ENCODE measurements at places on chromosomes 12 and 14.

- no peak for DNase-seq
Measured at GRCh38 chr12:75750716-75751306, 239.4 kb upstream of the KRR1 start.

GRCh38 chr12:92859650-92860386 is 69.3 kb downstream of the EEA1 start:
- no peak for DNase-seq

- no peak for DNase-seq
Measured at GRCh38 chr12:50057896-50058670, 687 bp downstream of the ASIC1 start.

DNA sequence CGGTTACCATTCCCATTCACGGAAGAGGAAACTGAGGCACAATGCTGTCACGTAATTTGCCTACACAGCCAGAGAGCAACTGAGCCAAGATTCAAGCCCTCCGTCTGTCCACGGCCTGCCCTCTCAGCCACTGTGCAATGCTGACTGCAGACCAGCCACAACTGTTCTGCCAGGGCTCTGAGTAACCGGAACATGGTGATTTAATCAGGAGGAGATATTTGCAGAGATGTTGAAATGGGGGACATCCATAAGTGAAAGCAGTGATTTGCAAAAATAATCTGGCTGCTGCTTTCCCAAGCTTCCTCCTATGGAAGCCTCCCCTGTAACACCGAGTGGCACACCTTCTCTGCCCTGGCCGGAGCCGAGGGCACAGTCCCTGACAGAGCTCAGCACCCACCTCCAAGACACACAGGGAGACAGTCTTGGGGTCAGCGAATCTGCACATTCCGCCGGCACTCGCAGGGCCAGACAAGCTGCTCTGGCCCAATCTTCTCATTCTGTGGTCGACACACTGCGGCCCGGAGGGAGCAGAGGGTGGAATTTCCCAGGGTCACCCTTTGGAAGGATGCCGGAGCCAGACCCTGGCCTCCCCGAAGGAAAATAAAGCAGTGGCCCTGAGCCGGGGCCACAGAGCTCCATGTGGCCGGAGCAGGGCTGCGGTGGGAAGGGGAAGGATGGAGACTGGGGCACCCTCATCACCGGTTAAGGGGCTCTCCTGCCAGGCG is 158.2 kb upstream of the DIO3 start:
- no peak for DNase-seq

- DNase-seq = no peak
Measured at GRCh38 chr14:20356422-20356821, 13.0 kb downstream of the PARP2 start.

DNA sequence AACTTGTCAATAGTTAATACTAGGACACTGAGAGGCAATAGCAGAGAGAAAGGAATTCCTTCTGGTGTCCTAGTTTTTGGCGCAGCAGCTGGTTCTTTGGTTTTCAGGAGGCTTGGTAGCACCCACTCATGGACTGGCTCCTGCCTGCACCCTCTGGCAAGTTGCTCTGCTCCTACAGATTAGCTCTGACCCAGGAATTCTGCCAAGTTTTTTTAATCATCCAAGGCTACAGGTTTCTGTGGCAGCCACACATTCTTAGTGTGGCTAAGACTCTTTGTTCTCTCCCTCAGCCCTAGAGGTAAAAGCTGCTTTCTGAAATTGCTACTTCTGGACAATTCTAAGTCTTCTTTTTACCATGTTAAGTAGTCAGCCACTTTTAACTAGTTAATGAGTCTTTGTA is 72.0 kb upstream of the FKBP4 start:
- no peak for DNase-seq

- no peak for DNase-seq
Measured at GRCh38 chr12:57887631-57888408, 41.3 kb upstream of the CTDSP2 start.

DNA sequence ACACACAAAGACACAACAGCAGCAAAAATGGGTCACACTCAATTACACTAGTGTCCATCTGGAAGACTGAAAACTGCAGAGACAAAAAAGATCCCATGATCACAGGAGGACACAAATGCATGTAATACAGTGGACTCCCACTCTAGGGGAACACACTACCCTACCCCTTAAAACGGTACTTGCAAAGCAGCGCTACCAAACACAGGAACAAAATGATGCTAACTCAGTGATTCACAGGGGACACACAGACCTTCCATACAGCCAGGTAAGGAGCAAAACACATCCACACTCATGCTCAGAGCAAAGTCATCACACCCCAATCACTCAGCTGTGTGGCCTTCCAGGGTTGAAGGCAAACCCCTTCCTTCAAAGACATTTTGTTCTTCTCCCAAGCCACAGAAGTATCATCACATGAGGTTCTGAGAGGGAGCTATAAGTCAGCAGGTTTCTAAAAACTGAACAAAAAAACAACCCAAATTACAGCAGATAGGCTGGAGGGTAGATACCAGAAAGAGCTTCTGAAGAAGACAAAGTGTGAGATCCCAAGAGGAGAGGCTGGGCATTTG is 14.8 kb downstream of the SMUG1 start:
- DNase-seq = no peak

- no peak for DNase-seq
Measured at GRCh38 chr14:24277606-24278321, 6.4 kb upstream of the RABGGTA start.

GRCh38 chr12:120381752-120382419 is 12.9 kb upstream of the MSI1 start:
- no peak for DNase-seq

DNA sequence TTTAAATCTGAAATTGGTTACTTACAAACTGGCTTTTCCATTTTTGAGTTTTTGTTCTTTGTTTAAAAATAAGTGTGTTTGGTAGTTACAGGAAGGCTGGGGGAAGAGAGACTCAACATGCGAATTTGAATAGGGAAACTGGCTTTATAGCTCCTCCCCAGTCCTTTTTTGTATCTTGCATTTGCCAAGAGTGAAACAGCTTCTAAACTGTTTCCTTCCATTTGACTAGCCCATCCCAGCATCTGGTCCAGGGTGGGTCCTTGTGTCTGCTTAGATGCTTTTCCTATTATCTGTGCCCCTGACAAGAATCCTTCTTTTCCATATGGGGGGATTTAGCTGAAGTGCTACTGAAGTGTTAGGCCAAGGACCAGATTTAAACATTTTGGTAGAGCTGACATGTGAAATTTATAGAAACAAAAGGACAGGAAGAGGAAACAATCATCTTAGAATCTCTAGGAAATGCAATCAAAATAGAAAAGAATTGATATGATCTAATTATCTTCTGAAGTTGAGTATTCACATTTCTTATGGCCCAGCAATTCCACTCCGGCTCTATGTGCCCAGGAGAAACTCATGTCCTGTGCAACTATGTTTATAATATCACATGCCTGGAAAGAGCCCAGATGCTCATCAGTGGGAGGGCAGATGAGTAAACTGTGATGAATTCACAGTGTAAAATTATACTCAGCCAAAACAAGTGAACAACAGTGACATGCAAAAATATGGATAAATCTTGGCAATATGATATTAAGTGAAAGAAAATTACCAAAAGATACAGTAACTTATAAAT is 7.4 kb downstream of the SMOC1 start:
- DNase-seq = no peak

DNA sequence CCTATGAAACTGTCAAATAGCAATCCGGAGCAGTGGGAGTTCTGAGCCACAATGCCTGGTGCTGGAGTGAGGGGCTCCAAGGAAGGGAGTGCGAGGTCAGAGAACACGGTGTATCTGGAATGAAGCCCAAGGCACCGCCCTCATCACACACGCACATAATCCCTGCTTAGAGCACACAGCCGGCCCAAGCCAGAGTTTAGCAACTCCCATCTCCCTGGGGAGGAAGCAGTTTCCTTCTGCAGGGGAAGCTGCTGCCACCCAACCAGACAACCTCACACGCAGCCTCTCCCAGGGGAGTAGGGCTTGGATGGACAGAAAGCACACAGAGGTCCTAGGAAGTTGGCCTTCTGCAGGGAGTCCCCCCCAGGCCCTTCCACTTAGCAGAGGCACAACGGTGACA is 31.3 kb downstream of the ACTN1 start:
- peak; percentile 84 for DNase-seq

GRCh38 chr14:29843981-29844380 is 83.7 kb downstream of the PRKD1 start:
- no peak for DNase-seq

- DNase-seq = no peak
Measured at GRCh38 chr12:41656454-41656853, 468.3 kb downstream of the PDZRN4 start.

DNA sequence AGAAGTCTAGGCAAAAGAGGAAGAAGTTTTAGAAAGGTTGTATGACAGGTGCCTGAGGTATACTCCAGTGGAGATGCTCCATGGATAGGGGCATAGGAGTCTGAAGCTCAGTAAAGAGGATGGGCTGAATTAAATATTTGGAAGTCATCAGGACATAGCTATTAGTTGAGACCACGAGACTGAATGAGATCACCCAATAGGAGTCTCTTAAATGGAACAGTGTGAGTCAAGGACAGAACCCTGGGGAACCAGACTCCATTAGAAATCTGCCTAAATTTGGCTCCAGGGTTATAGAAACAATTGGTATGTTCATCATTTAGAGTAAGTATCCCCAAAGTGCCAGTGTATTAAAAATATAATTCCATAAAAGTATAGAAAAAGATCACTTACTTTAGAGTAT is 172.6 kb downstream of the PRKCH start:
- DNase-seq = no peak

GRCh38 chr12:107164392-107164791 is 71.0 kb upstream of the CRY1 start:
- no peak for DNase-seq

DNA sequence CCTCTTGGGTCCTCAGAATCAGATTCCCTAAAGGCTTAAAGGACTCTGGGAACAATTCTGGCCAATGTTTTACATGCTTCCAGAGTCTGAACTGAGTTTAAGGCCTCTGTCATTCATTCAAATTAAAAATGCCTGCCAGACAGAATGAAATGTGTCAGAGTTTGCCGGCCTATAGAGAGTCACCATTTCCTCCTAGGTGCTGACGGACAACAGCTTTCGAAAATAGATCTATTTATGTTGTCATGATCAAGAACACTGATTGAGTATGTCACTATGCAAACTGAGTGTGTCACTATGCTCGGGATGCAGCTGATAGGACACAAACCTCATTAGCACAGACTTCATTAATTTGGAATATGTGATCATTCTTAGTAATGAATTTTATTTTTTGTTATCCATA is 151.4 kb upstream of the TMCC3 start:
- no peak for DNase-seq

GRCh38 chr14:68653108-68653507 is 139.8 kb downstream of the ZFP36L1 start:
- DNase-seq = no peak

DNA sequence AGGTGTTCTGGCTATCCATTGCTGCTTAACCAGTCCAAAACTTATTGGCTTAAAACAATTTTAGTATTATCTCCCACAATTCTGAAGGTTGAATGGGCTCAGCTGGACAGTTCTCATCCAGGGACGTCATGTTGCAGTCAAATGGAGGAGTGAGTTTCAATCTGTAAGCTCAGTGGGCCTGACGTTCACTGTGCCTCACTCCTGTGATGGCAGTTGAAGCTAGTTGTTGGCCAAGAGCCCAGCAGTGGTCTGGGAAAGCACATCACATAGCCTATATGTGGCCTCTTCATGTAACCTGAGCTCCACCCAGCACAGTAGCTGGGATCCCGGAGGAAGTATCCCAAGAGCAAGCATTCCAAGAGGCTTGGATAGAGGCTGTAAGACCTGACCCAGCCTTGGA is 40.6 kb upstream of the CDKN3 start:
- no peak for DNase-seq

GRCh38 chr14:74223016-74223415 is 16.2 kb upstream of the VSX2 start:
- no peak for DNase-seq

GRCh38 chr12:49033611-49034285 is 15.2 kb upstream of the PRKAG1 start:
- no peak for DNase-seq

GRCh38 chr14:95943699-95944098 is 67.1 kb downstream of the TUNAR start:
- no peak for DNase-seq

DNA sequence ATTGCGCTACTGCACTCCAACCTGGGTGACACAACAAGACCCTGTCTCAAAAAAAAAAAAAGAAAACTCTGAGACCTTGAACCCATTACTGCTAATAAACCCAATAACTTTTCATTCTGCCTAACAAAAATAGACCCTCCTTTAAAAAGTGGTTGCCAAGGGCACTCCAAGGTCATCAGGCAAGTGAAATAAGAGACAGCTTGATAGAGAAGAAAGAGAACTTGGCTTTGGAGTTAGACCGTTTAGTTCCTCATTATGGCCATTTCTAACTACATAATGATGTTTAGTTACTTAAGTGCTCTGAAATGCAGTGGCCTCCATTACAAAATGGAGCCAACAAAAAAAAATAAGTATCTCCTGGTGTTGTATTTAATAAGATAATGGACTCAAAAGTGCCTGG is 55.9 kb downstream of the PHLDA1 start:
- DNase-seq = no peak

- DNase-seq = no peak
Measured at GRCh38 chr12:57632073-57632957, 686 bp downstream of the B4GALNT1 start.

DNA sequence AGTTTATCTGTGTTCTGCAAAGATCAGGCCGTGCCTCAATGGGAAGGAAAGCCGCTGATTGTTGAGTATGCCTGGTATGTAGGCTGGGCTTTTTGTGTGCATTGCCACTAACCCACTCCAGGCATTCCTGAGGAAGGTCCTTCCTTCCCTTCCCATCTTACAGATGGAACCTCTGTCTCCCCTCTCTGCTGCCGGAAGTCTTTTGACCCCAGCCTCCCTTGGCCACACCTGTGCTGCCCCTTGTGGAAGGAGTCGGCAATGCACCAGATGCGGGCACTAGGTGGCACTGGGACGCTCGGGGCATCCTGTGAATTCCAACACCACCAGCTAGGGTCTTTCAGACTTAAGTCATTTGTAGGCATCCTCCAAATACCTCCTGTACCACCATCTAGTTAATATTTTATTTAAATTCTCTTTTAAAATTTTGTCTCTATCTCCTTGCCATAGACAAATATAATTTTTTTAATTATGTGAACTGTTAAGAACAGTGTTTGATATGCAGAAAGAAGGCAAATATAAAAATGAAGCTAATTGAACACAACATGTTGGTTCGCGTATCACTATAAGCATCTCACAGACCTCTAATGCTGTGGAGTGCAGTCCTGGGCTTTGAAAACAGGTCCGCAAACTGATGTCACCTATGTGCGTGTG is 99.6 kb downstream of the RIN3 start:
- DNase-seq = peak; percentile 26

GRCh38 chr14:32023540-32023939 is 53.6 kb upstream of the ARHGAP5 start:
- no peak for DNase-seq

GRCh38 chr14:55712491-55712890 is 132.5 kb downstream of the KTN1 start:
- no peak for DNase-seq

GRCh38 chr12:82625523-82625922 is 61.2 kb upstream of the TMTC2 start:
- DNase-seq = no peak

GRCh38 chr14:103510724-103511693 is 11.6 kb downstream of the CKB start:
- no peak for DNase-seq
